ENCODE measurements at places on chromosomes 11 and 22.

DNA sequence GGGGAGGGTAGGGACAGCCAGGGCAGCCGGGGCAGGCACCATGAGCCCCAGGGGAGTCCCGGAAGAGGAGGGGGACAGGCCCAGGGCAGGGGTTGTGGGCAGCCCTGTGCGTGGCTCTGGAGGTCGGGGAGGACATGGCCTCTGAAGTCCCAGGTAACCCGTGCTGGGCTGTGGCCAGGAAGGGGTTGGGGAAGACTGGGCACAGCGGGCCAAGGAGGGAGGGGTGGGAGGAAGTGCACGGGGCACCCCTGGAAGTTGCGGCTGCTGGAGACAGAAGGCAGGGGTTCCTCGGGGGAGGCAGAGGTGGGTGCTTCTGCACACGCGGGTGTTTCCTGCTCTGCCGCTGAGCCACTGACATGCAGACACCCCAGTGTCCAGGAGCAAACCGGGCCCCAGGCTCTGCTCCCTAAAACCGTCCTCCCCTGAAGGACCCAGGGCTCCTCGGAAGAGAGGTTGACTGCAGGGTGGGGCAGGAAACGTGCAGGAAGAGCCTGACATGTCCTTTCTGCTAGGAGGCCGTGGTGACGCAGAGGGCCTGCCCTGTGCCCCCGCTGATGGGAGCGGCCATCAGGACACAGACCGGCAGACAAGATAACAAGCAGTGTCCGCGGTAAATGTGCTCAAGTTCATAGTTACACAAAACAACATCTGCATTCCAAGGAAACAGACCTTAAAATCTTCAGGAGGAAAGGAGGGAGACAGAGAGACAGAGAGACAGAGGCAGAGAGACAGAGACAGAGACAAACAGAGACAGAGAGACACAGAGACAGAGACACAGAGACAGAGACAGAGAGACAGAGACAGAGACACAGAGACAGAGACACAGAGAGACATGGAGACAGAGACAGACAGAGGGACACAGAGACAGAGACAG is 5.7 kb downstream of the TNNI2 start:
- no peak for DNase-seq

- DNase-seq = no peak
These were observed 52.7 kb downstream of the CLPB start for GRCh38 chr11:72381584-72382090.

DNA sequence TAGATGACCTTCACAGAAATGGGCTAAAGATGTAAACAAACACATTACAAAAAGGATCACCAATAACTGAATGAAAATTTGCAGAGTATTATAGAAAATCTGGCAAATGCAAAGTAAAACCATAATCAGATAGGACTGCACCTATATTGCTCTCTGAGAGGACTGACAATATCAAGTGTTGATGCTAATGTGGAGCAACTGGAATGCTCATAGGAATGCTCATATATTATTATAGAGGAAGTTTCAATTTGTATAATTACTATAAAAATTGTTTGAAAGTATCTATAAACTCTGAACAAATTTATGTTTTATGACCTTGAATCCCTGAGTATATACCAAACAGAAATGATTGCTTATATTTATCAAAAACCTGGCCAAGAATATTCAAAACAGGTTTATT is 18.4 kb upstream of the TEAD1 start:
- no peak for DNase-seq

GRCh38 chr11:17256512-17256911 is 20.0 kb upstream of the NUCB2 start:
- peak; percentile 89 for DNase-seq

- DNase-seq = peak; percentile 91
These were observed 34.1 kb downstream of the LIF start for GRCh38 chr22:30212363-30212995.

GRCh38 chr22:42289671-42290541 is 19.5 kb upstream of the TCF20 start:
- no peak for DNase-seq

DNA sequence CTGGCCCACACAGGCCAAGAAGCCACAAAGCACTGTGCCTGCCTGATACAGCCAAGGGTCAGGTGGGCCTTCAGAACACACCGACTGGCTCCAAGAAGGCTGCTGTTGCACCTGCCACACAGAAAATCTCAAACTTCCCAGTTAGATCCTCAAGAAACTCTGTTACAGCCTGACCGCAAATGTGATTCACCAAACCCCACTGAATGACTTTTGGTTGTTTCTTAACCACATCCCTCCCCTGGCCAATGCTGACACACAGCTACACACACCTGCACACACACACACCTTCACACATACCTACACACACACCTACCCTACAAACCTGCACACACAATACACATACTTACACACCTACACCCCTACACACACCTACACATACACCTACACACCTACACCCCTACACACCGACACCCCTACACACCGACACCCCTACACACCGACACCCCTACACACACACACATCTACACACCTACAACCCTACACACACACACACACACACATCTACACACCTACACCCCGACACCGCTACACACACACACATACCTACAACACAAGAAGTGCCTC is 31.5 kb downstream of the CDKN1C start:
- no peak for DNase-seq

DNA sequence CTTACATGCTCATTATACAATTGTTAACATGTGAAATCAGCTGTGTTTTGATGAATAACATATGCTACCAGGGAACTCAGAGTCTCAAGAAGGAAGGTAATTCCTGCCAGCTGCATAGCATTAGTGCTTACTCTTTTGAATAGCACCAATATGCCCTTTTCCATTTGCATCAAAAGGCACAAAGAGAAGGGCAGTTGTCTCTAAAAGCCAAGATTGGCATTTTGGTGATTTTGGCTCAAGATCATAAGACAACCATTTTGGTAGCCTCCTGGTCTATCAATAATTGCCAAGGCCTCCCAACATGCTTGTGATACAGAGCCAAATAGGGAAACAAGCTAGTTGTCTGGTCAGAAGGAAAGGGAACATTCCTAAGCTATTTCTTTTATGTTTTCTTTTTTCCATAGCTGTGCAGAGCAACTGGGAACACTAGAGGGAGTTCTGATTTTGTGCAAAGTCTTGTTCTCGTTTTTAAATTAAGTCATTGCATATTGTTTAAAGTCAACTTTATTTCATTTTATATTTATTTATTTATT is 416.7 kb upstream of the CHORDC1 start:
- DNase-seq = peak; percentile 1

GRCh38 chr11:69009441-69010211 is 3.4 kb downstream of the MRGPRF start:
- no peak for DNase-seq

DNA sequence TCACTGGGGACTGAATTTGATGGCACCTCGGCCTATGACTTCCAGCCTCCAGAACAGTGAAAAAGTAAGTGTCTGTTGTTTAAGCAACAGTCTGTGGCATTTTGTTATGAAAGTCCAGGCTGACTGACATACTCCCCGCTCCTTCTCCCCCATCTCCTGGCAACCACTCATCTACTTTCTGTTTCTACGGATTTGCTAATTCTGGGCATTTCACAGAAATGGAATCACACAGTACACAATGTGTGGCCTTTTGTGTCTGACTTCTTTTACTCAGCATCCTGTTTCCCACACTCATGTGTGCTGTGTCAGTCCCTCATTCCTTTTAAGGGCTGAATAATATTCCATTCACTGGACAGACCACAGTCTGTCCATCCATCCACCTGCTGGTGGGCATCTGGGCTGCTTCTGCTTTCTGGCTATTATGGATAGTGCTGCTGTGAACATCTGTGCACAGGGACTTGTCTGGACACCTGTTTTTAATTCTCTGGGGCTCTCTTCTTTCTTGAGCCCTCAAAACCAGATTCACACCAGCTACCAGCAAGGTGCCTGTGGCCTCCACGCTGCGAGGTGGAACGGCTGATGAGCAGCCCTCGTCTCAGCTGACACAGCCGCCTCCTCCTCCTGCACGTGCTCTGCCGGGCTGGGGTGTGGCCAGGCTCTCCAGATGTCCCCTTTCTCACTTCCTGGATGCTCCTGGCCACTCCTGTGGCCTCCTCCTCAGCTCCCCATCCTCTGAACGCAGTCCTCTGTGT is 333.1 kb downstream of the CTTN start:
- no peak for DNase-seq

- DNase-seq = no peak
These were observed 29.7 kb downstream of the CACNG2 start for GRCh38 chr22:36673821-36674220.

GRCh38 chr11:63564056-63564774 is 1.0 kb upstream of the PLAAT2 start:
- no peak for DNase-seq

DNA sequence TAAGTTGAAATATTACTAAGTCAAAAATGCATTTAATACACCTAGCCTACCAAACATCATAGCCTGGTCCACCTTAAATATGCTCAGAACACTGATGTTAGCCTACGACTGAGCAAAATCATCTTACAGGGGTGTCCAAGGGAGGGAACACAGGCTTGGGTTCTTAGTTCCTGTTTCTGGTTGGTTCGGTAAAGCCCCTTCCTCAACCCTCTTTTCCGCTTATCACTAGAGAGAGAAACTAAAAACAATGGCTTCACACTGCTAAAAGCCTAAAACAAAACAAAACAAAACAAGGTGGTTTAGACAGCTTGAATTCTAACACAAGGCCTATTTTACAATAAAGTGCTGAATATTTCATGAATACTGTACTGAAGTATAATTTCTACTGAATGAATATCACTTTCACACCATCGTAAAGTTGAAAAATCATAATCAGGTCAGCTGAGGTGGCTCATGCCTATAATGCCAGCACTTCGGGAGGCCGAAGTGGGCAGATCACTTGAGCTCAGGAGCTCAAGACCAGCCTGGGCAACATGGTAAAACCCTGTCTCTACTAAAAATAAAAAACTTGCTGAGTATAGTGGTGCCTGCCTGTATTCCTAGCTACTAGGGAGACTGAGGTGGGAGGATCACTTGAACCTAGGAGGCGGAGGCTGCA is 118.0 kb downstream of the SIK3 start:
- DNase-seq = no peak

DNA sequence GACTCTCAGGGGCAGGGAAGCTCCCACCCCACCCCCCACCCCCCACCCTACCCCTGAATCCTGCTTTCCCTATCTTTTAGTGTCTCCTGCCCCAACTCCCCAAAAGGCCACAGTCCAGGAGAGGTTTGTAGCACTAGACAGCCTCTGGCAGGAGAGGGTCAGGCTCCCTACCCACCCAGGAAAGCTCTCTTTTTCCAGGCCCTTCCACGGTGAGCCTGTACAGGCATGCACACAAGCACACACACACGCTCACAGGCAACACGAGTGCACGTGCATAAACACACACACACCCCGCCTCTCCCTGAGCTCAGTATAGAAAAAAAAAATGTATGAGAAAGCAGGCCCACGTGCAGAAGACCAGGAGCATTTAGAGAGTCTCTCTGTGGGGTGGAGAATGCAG is 414.0 kb downstream of the MN1 start:
- no peak for DNase-seq

DNA sequence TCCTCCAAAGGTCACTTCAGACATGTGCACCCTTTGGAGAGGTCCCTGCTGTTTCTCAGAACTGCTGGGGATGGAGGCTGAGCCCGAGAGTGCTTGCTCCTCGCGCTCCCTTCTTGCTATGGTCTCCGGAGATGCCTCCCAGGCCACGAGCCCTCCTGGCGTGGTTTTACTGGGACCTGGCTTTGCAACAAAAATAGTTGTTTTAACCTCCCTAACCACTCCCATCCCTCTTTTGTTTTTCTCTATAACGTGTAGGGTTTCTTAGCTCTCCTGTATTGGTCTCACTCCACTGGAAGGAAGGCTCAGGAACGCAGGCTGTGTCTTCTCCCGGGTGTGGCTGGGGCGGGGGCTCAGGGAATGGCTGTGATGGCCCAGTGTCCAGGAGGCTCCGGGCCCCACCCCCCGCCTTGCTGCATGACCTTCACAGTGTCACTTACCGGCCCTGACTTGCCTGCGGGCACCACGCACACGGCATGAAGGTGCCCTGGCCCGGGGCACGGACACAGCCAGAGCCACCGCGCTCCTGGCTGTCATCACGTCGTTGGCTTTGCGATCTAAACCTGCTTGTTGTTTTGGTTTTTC is 5.6 kb downstream of the PTDSS2 start:
- DNase-seq = no peak

GRCh38 chr11:106969644-106970355 is 48.5 kb downstream of the GUCY1A2 start:
- no peak for DNase-seq

DNA sequence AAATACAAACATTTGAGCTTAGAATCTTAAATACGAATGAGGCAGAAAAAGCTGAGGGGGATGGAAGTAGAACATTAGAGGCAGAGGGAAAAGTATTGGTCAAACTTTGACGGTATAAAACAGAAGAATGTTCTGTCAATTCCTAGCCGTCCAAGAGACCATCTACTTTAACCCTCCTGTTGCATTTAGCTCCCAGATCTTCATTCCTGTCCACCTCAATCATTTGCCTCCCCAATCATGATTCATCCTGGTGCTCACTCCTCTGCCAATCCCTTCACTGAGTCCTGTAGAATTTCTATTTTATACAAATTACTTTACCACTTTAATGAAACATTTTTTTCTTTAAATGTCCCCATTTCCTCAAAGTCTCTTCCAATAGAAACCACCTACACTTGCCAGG is 28.2 kb downstream of the C2CD3 start:
- DNase-seq = peak; percentile 6

DNA sequence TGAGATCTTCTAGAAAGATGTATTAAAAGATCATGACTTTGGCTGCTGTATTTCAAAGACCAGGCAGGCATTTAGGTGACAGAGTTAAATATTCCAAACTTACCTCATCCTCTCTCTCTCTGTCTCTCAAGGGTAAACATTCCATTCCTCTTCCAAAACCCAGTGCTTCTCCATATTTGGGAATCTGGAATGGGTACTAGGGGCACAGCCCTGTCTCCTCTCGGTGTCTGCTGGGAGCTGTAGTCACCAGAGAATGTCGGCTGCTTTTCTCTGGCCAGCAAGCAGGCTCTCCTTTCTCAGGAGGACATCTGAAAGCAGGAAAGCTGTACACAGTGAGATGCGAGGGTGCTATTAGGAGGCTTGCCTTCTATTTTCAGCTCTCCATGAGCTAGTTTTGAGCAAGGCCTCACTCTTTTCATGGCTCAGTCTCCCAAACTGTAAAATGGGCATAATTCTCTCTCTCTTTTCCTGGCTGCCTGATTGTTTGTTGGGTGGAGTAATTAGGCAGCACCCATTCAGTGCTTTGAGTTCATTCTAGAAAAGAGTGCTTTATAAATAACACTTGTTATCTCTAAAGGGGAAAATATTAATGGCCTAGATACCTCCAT is 9.3 kb upstream of the PEX26 start:
- no peak for DNase-seq

All from stromal cell of bone marrow (primary cell).